ENCODE measurements at places on chromosomes 3 and 15.

GRCh38 chr3:37014620-37015019, 21.3 kb downstream of the MLH1 start:
- no peak for DNase-seq

GRCh38 chr3:164673738-164674137, 404.6 kb downstream of the SI start:
- DNase-seq = no peak

GRCh38 chr3:131714585-131715220, 211.9 kb upstream of the MRPL3 start:
- DNase-seq = no peak

DNA sequence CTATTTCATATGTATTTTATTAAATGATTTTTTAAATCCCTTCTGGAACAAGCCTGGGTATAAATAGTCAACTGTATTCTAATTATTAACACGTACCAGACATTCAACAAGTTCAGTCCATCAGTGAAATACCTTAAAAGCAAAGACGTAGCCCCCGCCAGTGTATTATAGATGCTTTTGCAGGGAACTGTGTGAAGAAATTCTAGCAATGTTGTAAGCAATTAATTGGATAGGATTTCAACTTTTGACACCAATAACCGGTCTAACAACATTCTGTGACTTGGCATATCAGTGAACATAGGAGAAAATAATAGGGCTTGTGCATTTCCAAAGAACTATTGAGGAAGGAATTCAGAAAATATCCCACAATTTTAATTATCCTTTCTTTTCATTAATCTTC, 67.2 kb upstream of the TGFBR2 start:
- no peak for DNase-seq

GRCh38 chr15:101129851-101130380, 121.9 kb downstream of the CHSY1 start:
- no peak for DNase-seq

DNA sequence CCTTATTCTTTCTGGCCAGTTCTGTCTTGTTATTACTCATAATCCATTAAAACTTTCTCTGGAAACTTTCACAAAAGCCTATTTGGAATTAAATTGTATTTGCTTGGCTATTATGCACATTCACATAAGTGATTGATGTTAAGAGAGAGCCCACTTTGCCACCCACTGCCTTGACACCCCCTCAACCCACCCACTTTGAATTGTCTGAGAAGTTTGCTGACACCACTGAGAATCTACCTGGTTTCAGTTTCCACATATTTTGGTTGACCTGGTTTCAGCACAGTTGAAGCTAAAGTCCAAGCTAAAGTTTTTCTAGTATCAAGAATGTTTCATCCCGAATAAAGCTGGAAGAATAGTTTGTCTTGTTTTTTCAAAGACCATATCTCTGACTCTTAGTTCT, 70.9 kb downstream of the ARMC8 start:
- DNase-seq = no peak

DNA sequence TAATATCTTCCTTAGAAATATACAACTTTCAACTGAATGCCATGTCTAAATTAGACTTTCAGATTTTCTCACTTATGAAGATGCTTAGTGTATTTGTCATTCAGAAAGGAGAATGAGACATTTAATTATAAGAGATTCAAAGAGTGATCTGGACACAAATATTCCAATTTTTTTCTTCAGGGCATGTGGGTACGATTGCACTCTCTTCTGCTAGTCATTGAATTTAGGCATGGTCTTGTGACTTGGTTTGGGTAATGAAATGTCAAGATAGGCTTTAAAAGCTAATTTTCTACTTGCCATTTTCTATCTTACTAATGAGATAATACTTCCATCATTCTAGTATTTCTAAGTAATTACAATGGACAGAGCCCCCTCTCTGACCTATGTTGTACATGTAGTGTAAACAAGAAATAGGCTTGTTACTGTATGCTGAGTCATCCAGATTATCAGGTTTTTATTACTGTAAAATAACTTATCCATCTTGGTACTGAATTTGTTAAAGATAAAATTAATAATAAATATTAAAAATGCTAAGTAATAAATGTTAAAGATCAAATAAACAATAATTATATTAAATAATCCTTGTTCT, 770.8 kb upstream of the BCHE start:
- no peak for DNase-seq

- no peak for DNase-seq
Measured at GRCh38 chr3:17972959-17973906, 230.8 kb upstream of the TBC1D5 start.

DNA sequence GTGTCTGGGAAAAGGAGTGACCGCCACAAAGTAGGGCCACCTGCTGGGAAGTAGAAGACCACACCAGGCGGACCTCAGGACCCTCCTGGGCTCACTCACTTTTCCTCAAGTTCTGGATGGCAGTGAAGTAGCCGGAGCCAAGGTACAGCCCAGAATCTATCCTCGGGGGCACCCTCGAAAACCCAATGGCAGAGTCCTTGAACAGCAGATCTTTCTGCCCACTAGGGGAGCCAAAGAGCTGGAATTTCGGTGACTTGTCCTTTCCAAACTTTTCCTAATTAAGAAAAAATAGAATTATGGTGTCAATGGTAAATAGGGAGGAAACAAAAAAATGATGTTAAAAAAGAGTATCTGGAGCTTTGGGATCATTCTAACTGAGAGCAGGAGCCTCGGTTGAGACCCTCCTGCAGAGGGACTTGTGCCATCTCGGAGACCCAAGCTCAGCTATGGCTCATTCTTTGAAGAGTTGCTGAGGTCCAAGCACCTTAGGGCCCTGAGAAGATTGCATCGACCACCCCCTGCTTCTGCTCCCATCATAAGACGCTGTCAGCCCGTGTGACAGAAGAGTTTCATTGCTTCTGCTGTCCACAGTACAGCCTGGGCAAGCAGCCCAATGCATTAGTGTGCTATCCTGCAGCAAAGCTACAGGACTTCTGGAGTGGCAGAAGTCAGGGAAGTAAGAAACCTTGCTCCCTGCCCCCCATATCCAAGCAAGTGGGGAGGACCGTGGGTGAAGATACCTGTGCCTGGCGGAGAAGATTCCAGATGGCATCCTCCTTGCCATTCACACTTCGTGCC, 14.8 kb downstream of the LTF start:
- DNase-seq = peak; percentile 9

GRCh38 chr3:195421400-195421799, 21.4 kb downstream of the ACAP2 start:
- no peak for DNase-seq

- no peak for DNase-seq
Measured at GRCh38 chr3:64650715-64651114, 37.1 kb downstream of the ADAMTS9 start.

- no peak for DNase-seq
Measured at GRCh38 chr15:47027322-47027946, 689.9 kb upstream of the SEMA6D start.

DNA sequence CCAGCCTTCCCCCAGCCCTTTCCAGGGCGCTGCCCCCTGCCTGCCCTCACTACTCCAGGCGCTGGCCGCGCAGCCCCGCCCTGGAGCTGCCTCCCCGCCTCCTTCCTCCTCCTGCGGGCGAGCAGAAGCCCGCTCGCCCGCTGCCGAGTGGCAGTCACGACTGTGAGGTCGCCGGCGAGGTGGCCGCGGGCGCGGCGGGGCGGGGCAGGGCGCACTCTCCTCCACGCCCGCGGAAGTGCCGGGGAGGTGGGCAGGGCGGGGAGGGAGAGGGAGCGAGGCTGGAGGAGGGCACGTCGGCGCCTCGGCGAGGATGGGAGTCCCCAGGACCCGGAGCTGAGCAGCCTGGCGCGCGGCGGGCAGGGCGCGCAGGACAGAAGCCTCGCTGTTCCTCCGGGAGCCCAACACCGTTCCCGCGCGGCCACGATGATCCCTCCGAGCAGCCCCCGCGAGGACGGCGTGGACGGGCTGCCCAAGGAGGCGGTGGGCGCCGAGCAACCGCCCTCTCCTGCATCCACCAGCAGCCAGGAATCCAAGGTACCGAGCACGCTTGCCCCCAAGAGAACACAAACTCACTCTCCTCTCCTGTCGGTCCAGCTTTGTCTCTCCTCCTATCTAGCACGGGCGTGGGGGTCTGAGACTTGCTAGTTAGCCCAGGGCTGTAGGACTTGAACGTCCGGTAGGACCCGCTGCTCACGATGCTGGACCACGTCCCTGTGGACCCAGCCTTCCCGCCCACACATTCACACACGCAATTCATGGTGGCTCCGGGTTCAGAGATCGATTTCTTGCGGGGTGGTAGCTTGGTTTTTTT, at the start of gene STAC:
TSS of gene STAC (plus strand) at position 284 of the 811 bp plus-strand sequence. CDS start at position 424, 140 bp downstream.
- no peak for DNase-seq

GRCh38 chr3:53102601-53103147, 27.6 kb downstream of the RFT1 start:
- no peak for DNase-seq

- no peak for DNase-seq
Measured at GRCh38 chr15:47184908-47185801, 532.1 kb upstream of the SEMA6D start.

DNA sequence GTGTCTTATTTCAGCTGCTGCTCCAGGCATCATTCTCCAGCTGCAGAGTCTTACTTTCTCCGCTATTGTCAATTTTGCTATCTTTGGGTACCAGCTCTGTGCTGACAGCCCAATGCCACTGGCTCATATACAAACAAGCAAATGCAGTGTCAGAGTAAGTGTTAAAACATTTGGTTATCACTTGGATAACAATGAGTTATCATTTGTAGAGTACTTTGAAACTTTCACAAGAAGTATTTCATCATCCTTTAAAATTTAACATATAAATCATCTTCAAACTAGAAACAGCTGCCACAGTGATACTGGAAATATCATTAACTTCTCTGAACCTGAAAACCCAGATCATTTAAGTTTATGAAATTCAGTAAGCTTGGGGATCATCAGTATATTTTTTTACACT, 13.8 kb downstream of the TSPAN3 start:
- DNase-seq = no peak

- no peak for DNase-seq
Measured at GRCh38 chr3:67031986-67032385, 33.9 kb downstream of the KBTBD8 start.

DNA sequence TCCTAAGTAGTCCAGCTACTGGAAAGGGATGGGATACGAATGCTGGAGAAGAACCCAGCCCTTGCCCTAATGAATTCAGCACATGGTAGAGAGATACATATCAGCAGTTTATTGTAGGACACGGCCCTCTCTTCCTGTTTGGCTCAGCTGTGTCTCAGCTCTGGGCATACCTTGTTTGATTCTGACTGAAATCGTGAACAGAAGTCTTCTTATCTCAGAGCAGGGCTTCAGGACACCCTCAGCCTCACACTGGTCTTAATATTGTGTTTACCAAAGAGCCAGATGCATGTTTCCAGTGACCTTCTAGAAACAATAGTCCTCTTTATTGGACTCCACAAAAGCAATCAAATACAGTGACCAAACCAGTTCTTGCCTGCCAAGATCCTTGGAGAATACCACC, 54.7 kb downstream of the FAM174B start:
- no peak for DNase-seq

DNA sequence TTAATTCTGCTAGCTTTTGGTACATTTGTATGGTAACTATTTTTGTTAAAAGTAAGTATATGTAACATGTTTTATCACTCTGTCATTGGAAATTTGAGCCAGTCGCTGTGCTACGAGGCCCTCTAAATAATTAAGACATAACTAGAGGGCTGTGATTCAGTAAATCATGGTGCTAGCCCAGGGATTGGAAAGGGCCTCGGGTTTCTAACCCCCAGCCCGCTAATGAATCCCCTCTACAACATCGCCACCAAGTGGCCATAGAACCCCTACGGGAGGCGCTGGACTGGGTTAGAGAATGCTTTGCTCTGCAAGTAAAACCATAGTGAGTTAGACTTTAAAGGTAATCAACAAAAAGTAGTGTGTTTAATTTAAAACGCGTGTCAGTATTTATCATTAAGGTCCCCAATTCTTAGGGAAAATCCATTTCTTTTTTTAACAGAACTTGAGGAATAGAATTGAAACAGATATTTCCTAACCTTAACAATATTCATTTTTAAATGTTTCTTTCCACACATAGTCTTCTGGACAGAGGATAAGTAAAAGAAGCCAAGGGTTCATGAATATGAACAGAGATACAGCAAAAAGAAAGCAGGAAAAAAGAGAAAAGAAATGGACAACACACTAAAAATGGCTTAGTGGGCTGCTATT, 744.7 kb downstream of the EPHA3 start:
- no peak for DNase-seq

GRCh38 chr15:75202251-75203016, 752 bp downstream of the C15orf39 start:
- peak; percentile 75 for DNase-seq

GRCh38 chr3:192133271-192133670, 594.1 kb downstream of the FGF12 start:
- DNase-seq = no peak

- DNase-seq = peak; percentile 51
Measured at GRCh38 chr3:30768703-30769550, 125.5 kb downstream of the GADL1 start.

- no peak for DNase-seq
Measured at GRCh38 chr3:100106531-100107141, 7.7 kb downstream of the FILIP1L start.

DNA sequence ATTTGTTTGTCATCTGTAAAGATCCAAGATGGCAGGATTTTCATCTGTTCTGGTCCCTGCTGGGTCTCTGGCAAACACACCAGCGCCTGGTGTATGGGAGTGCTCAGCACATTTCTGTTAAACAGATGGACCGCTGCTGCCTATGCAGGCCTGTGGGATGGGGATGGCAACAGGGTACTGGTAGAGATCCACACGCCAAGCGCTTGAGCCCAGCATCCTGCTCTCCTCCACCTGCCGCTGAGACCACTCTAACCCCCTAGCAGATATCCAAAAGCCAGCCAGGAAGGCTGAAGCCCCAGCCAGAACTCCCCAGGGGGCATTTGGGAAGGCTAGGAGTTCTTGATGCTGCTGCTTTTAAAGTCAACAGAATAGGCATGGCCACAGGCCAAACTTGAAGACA, 31.7 kb downstream of the ZNF445 start:
- DNase-seq = no peak

GRCh38 chr3:115019900-115020299, 127.2 kb downstream of the ZBTB20 start:
- no peak for DNase-seq

GRCh38 chr3:112508261-112508660, 9.0 kb upstream of the BTLA start:
- no peak for DNase-seq

DNA sequence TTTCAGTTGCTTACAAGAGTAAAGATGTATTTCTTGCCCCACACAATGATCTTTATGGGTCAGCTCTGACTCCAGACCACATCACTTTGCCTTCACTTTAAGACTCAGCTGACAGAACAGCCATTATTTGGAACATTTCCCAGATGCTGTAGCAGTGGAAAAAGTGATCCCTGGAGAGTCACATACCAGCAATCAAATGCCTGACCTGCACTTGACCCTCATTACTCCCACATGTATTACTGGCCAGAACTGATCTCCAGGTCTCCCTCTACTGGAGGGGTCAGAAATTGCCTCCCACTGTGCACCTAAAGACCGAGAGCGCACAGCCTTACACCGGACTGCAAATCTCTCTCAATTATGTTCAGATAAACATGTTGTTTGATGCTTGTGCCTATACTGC, 88.6 kb upstream of the ZNF385D start:
- no peak for DNase-seq

GRCh38 chr3:127964053-127964452, 49.0 kb downstream of the KBTBD12 start:
- no peak for DNase-seq

GRCh38 chr15:55401786-55402246, 6.3 kb downstream of the CCPG1 start:
- no peak for DNase-seq
